ENCODE measurements at places on chromosomes 1 and 21. TPM values are rescaled to one million over a fixed set of nuclear protein-coding genes. Genes with fewer than 3 reads are reported as not detected.

GRCh38 chr1:47534436-47534835 lies 96.6 kb downstream of the FOXD2 start:
- no peak for DNase-seq

DNA sequence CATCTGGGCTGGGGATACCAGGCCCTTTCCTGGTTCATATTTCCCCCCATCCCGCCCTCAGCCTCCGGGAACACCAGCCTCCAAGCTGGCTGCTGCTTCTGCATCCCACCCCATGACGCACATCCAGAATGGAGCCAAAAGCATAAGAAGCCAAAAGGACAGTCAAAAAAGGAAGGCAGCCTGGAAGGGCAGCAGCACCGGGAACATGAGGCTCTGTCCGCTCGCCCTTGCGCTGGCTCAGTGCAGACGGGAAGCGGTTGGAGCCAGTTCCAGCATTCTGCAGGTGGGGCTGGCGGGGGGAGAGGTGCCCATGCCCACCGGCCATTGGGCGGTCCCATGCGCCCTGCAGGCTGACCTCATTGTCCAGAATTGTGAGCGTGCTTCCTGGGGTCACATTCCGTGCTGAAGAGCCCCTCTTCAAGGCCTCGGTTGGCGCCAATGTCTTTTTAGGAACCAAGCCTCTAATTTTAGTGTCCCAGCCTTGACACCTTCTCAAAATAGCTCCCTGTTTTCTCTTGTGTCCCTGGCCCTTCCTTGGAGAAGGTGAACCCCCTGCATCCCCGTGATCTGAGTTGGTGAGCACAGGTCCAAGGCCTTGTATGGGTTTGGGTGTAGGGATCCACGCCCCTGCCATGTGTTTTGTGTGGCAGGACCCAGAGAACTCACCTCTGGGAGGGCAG lies 28.4 kb upstream of the NPPB start:
- no peak for DNase-seq

The C1orf141 gene
- polyA plus RNA-seq, result 0.26 TPM

DNA sequence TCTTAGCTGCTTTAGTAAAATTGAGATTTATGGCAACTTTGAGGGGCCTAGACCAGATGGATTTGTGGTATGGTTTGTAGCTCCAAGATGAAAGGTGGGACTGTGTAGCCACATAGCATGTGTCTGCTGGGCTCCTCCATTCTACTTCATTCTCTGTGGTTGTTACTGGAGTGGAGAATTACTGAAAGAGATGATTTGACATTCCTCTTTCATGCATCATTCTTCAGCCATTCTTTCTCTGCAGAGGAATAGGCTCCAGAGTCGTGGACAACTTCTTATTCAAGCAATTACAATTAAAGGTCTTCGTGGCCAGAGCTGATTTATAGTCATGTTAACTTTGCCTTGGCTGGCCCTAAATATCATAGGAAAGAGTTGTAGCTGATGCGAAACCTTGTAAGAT lies 328.9 kb downstream of the PAPPA2 start:
- no peak for DNase-seq

DNA sequence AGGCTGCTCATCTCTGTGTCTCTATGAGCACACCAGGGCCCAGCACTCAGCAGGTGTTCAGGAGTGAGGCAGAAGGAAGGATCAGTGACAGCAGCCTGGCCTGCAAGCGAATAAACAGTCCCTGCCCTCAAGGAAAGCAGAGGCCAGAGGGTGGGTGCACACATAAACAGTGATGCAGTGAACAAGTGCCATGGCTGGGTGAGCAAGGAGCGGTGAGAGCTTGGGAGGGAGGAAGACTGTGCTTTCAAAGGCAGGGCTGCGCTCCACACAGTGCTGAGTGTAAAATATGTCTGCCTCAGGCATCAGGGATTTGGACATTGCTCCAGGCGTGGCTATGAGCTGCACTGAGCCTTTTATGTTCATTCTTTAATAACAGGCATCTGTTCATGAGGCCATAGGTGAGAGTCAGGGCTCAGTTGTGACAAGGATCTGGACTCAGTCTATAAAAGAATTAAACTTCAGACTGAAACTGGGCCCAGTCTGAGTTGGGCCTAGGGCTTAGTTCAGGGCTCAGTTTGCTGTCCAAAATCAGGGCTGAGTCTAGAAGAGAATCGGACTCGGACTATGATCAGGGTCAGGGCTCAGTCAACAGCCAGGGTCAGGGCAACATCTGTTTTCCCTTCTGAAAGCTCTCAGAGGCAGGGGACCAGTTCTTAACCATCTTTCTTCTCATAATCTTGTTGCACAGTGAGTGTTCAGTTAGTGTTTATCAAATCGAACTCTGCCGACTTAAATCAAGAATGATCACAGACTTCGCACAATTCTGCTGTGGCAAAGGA lies 213.7 kb downstream of the FOXD2 start:
- DNase-seq, result no peak

- DNase-seq, result no peak
These were observed 37.5 kb upstream of the DAB1 start for GRCh38 chr1:57461405-57461804.

- DNase-seq, result no peak
These were observed 68.7 kb upstream of the ATF3 start for GRCh38 chr1:212539737-212540430.

The GJA5 gene
- polyA plus RNA-seq, result 27.2 TPM

- no peak for DNase-seq
These were observed 198.3 kb downstream of the SLC44A5 start for GRCh38 chr1:75412616-75413015.

DNA sequence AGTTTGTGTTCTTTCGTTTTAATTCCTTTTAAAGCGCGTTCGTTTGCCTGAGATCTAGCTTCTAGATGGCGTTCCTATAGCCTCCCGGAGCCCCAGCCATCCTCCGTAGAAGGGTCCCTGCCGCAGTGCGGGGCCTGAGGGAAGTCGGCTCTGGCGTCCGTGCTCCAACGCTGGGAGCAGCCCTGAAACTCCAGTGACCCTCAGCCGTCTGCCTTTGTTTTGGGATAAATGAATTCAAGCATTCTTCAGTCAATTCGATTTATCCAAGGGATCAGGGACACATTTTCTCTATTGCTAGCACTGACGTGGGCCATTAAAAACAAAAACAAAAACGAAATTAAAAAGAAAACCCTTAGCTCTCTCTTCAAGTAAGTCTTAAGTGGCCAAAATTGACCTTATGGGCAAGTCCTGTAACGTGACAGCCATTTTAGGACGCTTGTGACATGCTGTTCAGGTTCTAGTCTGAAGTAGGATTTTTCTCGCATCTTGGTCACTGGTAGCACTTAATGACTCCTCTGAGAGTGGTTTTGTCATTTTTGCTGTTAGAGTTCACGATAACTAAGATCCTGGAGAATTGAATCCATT lies 742 bp upstream of the HSPA13 start:
- DNase-seq, result no peak

The LINGO4 gene
- 0.03 TPM for polyA plus RNA-seq

All from renal cortex interstitium (tissue), 15 donors.